CD4-positive, alpha-beta T cell treated with Interleukin-6 at 100 ng/mL for 8 hours (primary cell): ENCODE measurements at places on chromosomes 4 and X.

DNA sequence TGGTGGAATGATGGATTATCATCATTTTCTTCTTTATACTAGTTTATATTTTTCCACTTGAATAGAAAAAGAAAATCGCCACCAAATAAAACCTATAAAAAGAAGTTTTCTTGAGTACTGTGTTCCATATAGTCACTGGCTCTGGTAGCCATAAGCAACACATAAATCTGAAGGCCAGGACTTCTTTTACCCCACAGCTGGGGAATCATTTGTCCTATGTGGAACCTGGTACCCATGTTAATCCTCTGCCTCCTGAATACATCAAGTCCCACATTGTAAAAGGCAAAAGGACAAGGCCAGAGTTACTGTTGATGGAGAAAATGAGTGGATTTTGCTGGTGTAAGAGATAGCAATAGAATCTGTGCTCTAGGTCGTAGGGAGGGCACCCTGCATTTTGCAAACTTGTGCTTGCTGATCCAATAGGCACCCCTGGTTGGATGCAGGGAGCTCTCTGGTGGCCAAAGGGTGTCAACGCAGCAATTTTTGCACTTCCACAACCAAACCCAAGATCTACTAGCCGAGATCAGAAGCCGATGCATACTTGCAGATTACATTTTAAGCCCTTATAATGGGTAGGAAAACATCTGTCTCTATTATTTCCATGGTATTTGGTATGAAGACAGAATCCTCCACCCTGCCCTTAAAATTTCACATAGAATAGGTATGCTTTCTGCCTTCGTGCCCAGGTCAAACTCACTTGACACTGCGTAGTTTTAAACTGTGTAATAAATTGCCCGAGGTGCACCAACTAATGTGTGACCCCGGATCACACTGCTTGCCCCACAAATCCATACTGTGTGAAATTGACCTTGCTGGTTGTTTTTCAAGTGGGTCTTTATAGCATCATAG lies 146.2 kb upstream of the SCML1 start:
- DNase-seq: no peak

DNA sequence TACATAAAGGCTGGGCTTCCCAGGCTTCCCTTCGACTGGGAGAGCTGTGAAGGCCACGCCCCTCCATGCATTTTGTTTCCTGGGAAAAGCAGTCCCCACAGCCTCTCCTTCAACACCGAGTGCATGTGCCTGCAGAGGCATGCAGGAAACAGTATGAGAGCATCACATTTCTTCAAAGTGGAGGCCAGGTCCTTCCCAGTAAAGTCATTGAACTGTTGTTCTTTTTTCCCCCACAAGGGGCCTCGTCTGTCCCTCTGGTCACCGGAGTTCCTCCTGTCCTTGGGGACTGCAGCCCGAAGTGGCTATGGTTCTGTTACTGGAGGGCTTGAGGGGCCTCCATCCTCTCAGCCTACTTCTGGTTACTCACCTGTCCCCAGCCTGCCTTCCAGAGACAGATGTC lies 56.0 kb downstream of the RAI2 start:
- no peak for DNase-seq

DNA sequence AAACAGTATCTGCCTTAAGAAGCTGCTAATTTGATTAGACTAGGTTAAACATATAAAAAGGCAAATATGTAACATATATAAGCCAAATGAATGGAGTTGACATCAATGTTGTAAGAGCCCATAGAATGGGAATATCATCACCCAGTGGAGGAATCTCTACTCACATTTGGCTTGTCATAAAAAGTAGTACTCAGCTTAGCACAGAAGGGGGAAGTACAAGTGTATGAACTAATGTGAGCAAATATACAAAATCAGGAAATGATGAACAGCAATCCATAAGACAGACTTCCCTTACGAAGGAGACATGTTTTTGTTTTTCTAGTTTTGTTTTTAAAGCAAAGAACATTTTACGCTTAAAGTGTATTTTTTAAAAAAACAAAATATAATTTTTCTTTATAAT lies 74.9 kb downstream of the MAB21L2 start:
- no peak for DNase-seq

DNA sequence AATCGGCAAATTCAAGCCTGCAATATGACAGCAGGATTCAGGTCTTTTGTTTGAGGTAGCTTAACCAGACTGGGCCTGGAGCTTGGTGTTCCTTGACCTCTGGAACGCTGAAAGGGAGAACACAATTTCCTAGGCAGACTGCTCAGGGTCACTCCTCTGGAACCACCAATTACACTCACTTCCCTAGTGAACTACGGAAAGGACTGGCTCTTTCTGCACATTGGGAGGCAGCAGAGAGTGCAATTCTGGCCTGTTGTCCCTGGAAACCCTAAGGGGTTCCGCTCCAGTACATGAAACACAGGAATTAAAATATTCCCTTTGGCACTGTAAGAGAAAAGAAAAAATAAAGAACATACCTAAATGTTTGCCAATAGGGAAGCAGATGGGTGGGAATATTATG lies 58.6 kb downstream of the GPC3 start:
- DNase-seq: no peak

- DNase-seq: no peak
Measured at GRCh38 chr4:143337600-143338287, 1.1 kb downstream of the GAB1 start.

- DNase-seq: no peak
Measured at GRCh38 chr4:13504374-13504773, 20.2 kb upstream of the RAB28 start.

DNA sequence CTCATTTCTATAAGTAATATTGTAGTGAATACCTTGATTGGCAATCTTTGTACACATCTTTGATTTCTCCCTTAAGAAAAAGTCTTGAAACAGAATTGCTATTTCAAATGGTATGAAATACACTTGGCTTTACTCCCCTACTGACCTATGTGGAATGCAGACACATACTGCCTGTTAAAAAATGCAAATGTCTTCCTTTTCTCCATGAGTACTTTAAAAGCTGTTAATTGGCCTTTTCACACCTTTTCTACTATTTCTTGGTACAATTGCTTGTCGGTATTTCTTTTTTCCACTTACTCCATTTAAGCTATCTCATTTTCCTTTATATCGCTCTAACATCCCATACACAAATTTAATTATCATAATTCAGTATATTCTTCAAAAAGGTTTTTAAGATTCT lies 87.2 kb downstream of the FRYL start:
- DNase-seq: no peak

GRCh38 chr4:163591614-163592020 lies 97.1 kb downstream of the TMA16 start:
- no peak for DNase-seq

DNA sequence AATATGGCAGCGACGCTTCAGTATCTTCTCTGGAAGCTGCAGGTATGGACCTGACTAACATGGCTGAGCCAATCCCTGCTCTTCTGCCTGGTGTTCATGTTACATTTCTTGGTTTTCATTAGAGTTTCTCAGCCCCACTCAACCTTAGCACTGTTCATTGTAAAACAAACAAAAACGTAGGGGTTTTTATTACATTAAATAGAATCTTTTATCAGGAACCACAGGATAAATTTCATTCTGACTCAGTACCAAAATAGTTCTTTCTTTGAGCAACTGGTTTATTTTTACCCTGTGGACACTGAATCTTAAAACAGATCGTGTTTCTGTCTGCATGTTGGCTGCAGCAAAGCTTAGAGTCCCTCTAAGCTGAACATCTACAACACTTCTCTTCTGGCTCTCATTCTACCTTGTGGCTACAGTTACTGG lies 27.1 kb downstream of the FHIP1A start:
- DNase-seq: no peak

- no peak for DNase-seq
Measured at GRCh38 chr4:13524504-13525243, 19.6 kb downstream of the NKX3-2 start.

DNA sequence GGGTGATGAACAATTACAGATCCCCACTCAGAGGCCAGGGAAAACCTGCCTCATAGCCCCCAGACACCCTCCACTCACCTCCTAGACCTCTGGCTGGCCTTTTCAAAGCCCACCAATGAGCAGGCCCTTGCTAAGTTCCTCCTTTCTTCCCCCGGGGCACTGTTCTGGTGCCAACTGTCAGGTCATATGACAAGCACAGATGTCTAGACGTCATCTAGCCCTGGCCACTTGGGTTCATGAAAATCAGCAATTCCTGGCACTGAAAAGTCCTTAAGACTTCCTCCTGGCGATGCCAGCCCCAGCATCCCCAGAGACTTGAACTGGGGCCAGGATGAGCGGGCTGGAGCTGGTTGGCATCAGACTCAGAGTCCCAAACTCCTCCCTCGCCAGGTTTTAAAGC lies 115.6 kb upstream of the NALF2 start:
- no peak for DNase-seq
